IPS-NIHi11 (cell line): ENCODE measurements at places on chromosomes 16 and 17.

GRCh38 chr17:60554377-60554788, 28.3 kb upstream of the APPBP2 start:
- DNase-seq: no peak

DNA sequence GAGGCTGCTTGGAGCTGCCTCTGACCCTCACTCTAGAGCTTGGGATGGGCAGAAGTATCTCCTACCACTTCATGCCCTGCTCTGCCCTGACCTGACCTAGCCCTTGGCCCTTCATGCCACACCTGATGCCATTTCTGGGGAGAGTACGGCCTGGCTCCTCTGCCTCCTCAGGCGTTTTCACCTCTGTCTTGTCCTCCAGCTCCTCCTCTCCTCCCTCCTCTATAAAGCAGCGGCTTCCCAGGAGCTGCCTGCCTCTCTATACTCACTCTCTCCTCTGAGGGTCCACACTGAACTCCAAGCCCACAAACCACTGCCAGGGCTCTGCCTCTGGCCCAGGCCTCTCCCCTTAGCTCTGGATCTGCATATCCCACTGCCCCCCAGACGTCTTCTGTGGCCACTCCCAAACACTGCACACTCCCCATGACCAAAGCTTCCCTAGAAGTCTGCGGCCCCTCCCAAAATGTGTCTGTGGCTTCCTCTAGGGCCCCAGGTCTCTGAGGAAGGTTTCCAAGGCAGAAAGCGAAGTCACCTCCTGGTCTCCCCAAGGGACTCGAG, 52.6 kb downstream of the PITPNM3 start:
- DNase-seq: no peak

DNA sequence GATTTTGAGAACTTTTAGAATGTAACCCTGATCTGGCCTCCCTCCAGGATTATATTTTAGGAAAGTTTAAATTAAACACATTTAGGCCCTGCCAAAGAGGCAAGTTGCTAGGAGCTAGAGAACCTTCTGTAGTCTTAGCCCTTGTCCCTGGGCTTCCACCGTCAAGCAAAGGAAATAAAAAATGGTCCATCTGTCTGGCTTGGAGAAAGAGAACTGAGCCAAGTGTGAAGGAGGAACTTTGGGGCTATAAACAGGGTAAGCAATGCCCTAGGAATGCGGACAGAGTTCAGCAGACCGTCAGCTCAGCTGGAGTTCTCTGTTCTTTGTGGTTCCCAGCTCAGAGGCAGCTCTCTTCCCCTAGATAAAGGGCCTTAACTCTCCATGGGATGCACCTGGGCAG, 29.6 kb downstream of the RCVRN start:
- DNase-seq: peak; percentile 60

DNA sequence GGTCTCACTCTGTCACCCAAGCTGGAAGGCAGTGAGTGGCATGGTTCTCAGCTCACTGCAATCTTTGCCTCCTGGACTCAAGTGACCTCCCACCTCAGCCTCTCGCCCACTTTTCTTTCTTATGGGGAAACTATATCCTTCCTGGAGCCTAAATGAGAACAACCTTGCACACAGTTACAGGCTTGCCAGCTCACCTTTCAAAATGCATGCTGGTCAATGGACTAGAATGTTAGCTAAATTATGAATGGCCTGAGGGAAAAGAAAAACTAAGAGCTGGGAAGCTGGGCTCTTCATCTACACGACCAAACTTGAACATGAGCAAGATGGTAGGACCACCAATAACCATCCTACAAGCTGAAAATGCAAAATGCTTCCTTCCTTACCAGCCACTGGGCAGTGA, 10.6 kb upstream of the LHX1 start:
- no peak for DNase-seq

DNA sequence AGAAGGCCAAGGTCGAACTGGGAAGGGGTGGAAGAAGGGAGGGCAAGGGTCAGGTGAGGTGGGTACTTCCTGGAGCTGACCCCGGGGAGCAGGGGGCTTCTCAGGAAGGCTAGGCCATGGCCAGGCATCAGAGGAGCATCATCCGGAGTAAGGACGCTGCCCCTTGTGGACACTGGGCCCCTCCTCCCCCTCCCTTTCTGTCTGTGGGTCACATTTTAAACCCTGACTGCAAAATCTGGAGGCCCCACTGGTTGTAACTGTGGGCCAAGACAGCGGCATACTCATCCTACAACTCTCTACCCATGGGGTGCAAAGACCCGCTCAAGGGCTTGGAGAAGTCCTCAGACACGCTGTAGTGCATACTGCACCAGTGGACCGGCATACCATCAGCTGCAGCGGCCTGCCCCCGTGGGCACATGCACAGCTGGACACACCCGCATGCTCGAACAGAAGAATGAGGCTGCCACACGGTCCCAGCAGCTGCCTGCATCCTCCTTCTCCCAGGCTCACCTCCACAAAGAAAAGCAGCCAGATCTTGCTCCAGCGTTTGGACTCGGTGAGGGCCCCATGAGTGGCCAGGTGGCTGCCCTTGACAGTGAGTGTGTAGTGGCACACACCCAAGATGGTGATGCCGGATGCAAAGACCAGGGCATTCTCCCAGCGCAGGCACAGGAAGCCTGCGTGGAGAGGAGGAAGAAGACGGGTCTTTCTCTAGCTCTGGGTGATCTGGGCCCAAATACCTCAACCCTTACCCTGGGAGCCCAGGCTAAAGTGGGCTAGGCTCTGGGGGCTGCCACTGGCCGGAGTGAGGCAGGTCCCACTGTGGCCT, 1.2 kb downstream of the FADS6 start:
- no peak for DNase-seq

GRCh38 chr17:36629252-36629847, 28.0 kb downstream of the MRM1 start:
- DNase-seq: peak; percentile 91

GRCh38 chr17:61519139-61519538, 66.9 kb downstream of the TBX4 start:
- DNase-seq: no peak

GRCh38 chr16:57815987-57816745, 13.9 kb upstream of the KIFC3 start:
- peak; percentile 80 for DNase-seq

GRCh38 chr16:11238272-11239202, 17.5 kb downstream of the SOCS1 start:
- peak; percentile 72 for DNase-seq
